ENCODE measurements at places on chromosomes 16 and 17.

DNA sequence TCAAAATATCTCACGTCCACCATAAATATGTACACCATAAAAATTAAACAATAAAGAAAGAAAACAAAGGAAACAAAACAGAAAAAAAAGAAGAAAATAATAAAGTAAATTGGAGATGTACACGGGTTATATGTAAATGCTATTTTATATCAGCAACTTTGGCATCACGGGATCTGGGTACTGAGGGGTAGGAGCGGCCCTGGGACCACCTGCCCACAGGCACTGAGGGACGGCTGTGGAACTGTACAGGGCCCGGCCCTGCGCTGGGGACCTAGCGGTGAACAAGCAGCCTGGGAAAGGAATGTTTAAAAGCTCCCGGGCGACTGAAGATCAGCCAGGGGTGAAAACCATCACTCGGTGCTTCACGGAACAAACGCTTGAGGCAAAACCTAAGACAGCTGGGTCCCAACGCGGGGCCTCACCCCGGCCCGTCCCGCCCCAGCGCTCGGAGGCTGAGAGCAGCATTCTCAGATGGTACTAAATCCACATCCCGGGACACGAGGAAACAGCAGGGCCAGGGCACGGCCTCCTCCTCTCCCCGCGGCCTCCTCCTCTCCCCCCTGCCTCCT is 31.2 kb downstream of the NXN start:
- no peak for DNase-seq
- no peaks in the 10 kb centered on the region for H3K27me3 ChIP-seq
- H3K36me3 ChIP-seq = no peaks in the 10 kb centered on the region
- no peak overlapping the region for H3K27ac ChIP-seq
- no peak overlapping the region for H3K4me3 ChIP-seq
- H3K4me1 ChIP-seq = no peaks in the 10 kb centered on the region

DNA sequence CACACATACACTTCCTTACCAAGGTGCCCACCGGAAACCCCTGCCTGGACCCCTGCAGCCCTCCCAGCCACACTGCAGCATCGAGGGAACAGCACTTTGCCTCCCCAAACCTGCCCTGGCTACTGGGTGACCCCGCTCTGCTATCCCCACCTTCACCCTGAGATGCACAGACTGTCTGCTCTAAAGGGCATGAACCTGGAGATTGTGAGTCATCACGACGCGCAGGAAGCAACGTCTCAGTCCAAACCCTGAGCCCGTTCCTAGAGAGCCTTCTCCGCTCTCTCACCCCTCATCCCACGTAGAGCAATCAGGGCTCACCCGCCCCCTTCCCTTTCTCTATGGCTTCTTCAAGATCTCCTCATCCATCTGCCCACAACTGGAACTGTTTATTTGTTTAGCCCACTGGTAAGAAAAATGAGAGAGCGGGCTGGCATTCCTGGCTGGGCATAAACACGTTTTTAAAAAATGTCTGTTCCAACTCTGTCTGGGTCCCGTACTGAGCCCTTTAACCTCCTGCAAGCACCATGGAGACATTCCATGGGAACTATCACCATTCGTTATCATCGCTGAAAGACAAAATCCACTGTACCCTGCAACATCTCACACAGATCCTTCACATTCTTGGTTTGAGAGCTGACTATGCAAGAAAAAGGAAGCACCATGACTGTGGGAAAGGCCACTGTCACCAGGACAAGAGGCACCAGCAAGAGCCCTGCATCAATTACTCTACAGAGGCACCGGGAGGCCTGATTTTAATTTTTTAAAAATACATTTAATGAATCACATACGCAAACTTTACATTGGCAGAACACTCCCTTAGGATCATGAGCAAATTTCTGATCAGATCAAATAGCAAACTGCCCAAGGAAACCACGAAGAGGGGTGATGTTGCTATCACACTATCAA is 28.2 kb downstream of the ZFHX3 start:
- no peak overlapping the region for H3K4me3 ChIP-seq
- no peak overlapping the region for H3K27ac ChIP-seq
- H3K36me3 ChIP-seq = no peaks in the 10 kb centered on the region
- no peaks in the 10 kb centered on the region for H3K4me1 ChIP-seq
- H3K27me3 ChIP-seq = no peaks in the 10 kb centered on the region

GRCh38 chr17:382644-383533 is 30.3 kb upstream of the RPH3AL start:
- H3K27me3 ChIP-seq = peaks cover 17% of the 10 kb centered on the region
- H3K4me1 ChIP-seq = peaks cover 13% of the 10 kb centered on the region
- no peak for DNase-seq
- H3K36me3 ChIP-seq = no peaks in the 10 kb centered on the region
- H3K4me3 ChIP-seq = no peak overlapping the region
- H3K27ac ChIP-seq = no peak overlapping the region

- no peaks in the 10 kb centered on the region for H3K27me3 ChIP-seq
- H3K4me3 ChIP-seq = peak overlapping the region; percentile 35
- peaks cover 12% of the 10 kb centered on the region for H3K36me3 ChIP-seq
- H3K4me1 ChIP-seq = peaks cover 47% of the 10 kb centered on the region
Measured at GRCh38 chr16:88781140-88782077, 3.6 kb downstream of the PIEZO1 start.

DNA sequence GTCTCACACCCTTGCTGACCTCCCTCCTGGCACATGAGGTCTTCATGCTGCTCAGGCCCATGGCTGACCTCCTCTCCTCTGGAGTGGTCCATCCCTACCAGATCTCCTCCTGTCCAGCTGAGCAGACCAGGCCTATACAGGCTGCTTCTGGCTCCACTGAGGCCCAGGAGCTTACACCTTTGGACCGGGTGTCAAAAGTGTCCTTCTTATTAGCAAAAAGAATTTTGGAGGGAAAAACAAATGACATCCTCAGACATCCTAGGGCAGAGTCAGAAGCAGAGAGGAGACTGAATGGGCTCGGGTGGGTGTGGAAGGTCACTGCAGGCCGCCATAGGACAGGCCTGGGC is 38.1 kb downstream of the WSB1 start:
- no peak overlapping the region for H3K4me3 ChIP-seq
- peaks cover 29% of the 10 kb centered on the region for H3K4me1 ChIP-seq
- peak overlapping the region; percentile 74 for H3K27ac ChIP-seq

- H3K36me3 ChIP-seq = no peaks in the 10 kb centered on the region
- H3K4me3 ChIP-seq = no peak overlapping the region
- DNase-seq = no peak
- no peak overlapping the region for H3K27ac ChIP-seq
Measured at GRCh38 chr17:74856112-74856511, 3.6 kb downstream of the GRIN2C start.

DNA sequence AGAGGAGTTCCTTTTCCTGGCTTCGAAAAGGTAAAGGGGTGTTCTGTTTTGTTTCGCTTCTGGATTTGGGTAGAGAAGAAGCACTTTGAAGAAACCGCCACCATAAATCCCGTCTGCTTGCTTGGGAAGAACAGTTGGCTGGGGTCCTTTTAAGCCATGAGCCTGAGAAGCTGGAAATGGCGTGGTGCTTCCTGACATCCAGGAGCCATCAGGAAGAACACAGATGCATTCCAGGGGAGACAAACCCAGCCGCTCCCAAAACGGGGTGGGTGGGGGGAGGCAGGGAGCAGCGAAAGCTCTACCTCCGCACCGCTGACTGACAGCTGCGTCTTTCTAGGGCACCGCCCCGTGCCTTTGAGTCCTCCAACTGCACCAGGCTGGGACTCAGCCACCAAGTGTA is 91.6 kb downstream of the ZDHHC7 start:
- peaks cover 28% of the 10 kb centered on the region for H3K27me3 ChIP-seq
- no peaks in the 10 kb centered on the region for H3K4me1 ChIP-seq
- H3K4me3 ChIP-seq = no peak overlapping the region
- no peaks in the 10 kb centered on the region for H3K36me3 ChIP-seq

DNA sequence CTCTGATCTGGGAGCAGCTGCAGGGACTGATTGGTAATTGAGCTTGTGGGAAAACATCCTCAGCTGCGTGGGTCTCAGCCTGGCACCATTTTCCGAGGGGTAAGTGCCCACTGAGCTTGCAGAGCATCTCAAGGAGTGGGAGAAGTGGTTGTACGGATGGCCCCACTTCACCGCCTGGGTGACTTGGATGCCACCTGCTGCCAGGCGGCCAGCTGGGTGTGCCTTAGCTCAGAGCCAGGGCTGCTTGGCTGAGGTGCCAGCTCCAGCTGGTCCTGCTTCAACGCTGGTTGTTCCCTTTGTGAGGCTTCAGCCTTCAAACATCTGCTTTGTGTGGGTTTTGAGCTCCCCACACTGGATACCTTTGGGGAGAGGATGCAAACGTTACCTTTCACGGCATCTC is 482.7 kb upstream of the EEF2KMT start:
- no peak for DNase-seq
- H3K27me3 ChIP-seq = peaks cover 2% of the 10 kb centered on the region
- no peaks in the 10 kb centered on the region for H3K36me3 ChIP-seq
- no peak overlapping the region for H3K27ac ChIP-seq

- no peaks in the 10 kb centered on the region for H3K27me3 ChIP-seq
- H3K27ac ChIP-seq = no peak overlapping the region
- no peak for DNase-seq
- peaks cover 89% of the 10 kb centered on the region for H3K36me3 ChIP-seq
Measured at GRCh38 chr17:80296221-80296620, 35.6 kb downstream of the RNF213 start.

- DNase-seq = no peak
- no peak overlapping the region for H3K27ac ChIP-seq
- H3K4me1 ChIP-seq = no peaks in the 10 kb centered on the region
- no peaks in the 10 kb centered on the region for H3K27me3 ChIP-seq
- H3K36me3 ChIP-seq = no peaks in the 10 kb centered on the region
Measured at GRCh38 chr16:47927330-47927729, 228.5 kb downstream of the ABCC12 start.

GRCh38 chr17:79624718-79625478 is 14.0 kb upstream of the RBFOX3 start:
- no peaks in the 10 kb centered on the region for H3K36me3 ChIP-seq
- no peaks in the 10 kb centered on the region for H3K4me1 ChIP-seq
- peaks cover 13% of the 10 kb centered on the region for H3K27me3 ChIP-seq

GRCh38 chr16:17205279-17206211 is 265.2 kb downstream of the XYLT1 start:
- H3K27me3 ChIP-seq = no peaks in the 10 kb centered on the region
- no peaks in the 10 kb centered on the region for H3K36me3 ChIP-seq

GRCh38 chr17:83111516-83112282 is 32.3 kb downstream of the METRNL start:
- no peak for DNase-seq
- H3K36me3 ChIP-seq = no peaks in the 10 kb centered on the region
- H3K27me3 ChIP-seq = no peaks in the 10 kb centered on the region
- no peak overlapping the region for H3K27ac ChIP-seq
- H3K4me1 ChIP-seq = no peaks in the 10 kb centered on the region
- H3K4me3 ChIP-seq = no peak overlapping the region

DNA sequence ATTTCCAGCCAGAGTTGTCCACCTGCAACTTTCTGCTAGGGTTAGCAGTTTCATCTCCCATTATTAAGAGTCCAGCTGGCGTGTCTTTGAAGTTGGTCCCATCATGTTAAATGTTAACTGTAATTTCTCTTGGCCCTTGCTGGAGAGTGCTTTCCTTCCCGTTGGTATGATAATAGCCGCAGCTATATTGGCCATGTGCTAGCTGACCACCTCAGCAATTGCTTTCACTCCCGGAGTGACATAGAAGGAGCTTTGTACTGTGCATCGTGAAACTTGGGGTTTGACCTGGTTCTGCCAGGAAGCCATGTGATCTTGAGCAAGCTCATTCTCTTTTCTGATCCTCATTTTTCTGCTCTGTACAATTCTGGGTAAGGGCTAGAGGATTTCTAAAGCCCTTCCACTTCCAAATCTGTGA is 81.0 kb upstream of the TBX2 start:
- no peaks in the 10 kb centered on the region for H3K36me3 ChIP-seq
- no peak for DNase-seq
- H3K4me1 ChIP-seq = no peaks in the 10 kb centered on the region
- no peak overlapping the region for H3K27ac ChIP-seq

GRCh38 chr16:86075488-86075785 is 176.5 kb downstream of the IRF8 start:
- peaks cover 10% of the 10 kb centered on the region for H3K27me3 ChIP-seq
- H3K4me1 ChIP-seq = no peaks in the 10 kb centered on the region
- H3K4me3 ChIP-seq = no peak overlapping the region
- H3K36me3 ChIP-seq = no peaks in the 10 kb centered on the region
- DNase-seq = no peak

- peaks cover 35% of the 10 kb centered on the region for H3K4me1 ChIP-seq
- DNase-seq = no peak
- H3K27me3 ChIP-seq = no peaks in the 10 kb centered on the region
- H3K36me3 ChIP-seq = peaks cover 41% of the 10 kb centered on the region
- H3K4me3 ChIP-seq = no peak overlapping the region
Measured at GRCh38 chr17:68514831-68515635, 2.8 kb downstream of the PRKAR1A start.

DNA sequence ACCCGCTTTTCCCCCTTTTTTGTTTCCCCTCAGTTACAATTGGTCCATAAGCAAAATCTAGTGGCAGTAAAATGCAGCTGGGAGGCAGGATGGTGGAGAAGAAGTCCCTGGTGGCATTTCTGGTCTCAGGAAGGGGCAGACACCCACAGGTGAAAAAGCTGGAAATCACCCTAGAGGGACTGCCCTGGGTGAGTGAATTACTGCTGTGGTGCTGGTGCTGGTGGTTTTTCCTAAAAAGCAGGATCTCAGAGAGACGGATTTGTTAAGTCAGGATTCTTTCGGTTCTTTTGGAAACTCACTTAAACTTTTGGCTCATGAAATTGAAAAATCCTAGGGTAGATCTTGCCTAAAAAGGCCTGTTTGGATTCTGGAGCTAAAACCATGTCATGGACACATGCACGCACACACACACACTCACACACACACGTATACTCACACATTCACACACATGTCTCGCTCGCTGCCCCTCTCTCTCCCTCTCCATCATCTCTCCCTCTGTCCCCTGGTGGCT is 65.8 kb downstream of the NKD1 start:
- H3K4me3 ChIP-seq = no peak overlapping the region
- no peak for DNase-seq
- H3K27ac ChIP-seq = no peak overlapping the region
- H3K4me1 ChIP-seq = no peaks in the 10 kb centered on the region
- no peaks in the 10 kb centered on the region for H3K36me3 ChIP-seq
- peaks cover 8% of the 10 kb centered on the region for H3K27me3 ChIP-seq

DNA sequence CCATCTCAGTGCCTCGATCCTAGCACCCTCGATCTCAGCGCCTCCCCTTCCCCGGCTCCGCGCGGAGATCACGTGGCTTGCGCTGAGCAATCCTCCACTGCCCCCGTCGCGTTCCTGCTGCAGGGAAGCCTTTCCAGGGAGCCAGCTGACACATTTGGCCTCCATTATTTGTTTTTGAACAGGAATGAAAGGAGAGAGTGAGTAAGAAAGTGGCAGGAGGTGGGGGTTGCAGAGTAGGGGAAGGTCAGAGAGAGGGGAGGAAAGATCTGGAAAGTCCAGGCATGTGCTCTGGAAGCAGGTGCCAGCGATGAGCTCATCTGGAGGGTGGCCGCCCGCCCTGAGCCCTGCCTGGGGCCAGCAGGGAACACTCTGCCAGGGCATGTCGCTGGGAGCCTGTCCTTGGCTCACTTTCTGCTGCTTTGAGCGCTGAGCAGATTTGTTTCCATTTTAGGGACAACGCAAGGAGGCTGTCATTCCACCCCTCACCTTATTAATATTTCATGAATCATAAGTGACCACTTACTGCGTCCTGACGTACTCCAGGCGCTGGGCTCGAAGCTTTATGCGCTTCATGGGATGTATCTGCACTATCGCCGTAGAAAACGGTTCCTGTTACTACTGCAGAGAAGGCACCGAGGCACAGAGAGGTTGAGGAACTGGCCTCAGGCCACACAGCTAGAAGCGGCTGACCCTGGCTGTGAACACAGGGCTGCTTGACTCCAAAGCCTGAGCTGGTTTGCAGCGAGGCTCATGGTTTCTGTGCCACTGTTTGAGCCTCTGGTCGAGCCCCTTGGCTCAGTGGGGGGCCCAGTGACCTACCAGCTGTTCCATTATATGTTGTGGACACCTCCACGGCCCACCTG is 283.1 kb downstream of the SEC14L1 start:
- DNase-seq = no peak
- peaks cover 31% of the 10 kb centered on the region for H3K36me3 ChIP-seq
- H3K27ac ChIP-seq = peak overlapping the region; percentile 64
- no peak overlapping the region for H3K4me3 ChIP-seq
- H3K27me3 ChIP-seq = no peaks in the 10 kb centered on the region
